ENCODE measurements at places on chromosomes 13 and 19. TPM values are rescaled to one million over a fixed set of nuclear protein-coding genes. Genes with fewer than 3 reads are reported as not detected.

- no peak for DNase-seq
Observed at GRCh38 chr19:42111384-42111783, 20.9 kb downstream of the POU2F2 start.

Gene ZNF613
- 5.1 TPM for total RNA-seq

Gene PLPP2
- 5.9 TPM for total RNA-seq

GRCh38 chr19:57103573-57104277 is 16.1 kb upstream of the USP29 start:
- DNase-seq, result peak; percentile 49

- DNase-seq, result no peak
Observed at GRCh38 chr13:46031581-46032263, 20.8 kb downstream of the ZC3H13 start.

DNA sequence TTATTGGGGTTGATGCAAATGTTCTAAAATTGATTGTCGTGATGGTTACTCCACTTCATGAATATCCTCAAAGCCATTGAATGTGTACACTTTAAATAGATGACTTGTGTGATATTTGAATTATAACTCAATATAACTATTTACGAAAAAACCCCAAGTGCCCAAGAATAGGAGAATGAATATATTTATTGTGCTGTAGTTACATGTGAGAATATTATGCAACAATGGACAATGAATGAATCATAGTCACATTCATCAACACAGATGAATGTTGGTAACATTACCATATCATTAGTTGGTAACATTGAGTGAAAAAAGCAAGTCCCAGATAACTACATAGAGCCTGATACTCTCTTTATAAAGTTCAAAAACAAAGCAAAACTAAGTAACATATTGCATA is 127.8 kb upstream of the UBL3 start:
- DNase-seq, result no peak

DNA sequence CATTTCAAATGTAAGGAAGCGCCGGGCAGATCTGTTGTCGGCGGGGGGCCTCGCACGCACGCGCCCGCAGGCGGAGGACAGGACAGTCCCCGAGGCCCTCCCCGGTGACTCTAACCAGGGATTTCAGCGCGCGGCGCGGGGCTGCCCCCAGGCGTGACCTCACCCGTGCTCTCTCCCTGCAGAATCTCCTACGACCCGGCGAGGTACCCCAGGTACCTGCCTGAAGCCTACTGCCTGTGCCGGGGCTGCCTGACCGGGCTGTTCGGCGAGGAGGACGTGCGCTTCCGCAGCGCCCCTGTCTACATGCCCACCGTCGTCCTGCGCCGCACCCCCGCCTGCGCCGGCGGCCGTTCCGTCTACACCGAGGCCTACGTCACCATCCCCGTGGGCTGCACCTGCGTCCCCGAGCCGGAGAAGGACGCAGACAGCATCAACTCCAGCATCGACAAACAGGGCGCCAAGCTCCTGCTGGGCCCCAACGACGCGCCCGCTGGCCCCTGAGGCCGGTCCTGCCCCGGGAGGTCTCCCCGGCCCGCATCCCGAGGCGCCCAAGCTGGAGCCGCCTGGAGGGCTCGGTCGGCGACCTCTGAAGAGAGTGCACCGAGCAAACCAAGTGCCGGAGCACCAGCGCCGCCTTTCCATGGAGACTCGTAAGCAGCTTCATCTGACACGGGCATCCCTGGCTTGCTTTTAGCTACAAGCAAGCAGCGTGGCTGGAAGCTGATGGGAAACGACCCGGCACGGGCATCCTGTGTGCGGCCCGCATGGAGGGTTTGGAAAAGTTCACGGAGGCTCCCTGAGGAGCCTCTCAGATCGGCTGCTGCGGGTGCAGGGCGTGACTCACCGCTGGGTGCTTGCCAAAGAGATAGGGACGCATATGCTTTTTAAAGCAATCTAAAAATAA is 18.2 kb downstream of the IL17D start:
- peak; percentile 63 for DNase-seq

GRCh38 chr19:54339646-54340358 is 840 bp upstream of the LILRA4 start:
- DNase-seq, result no peak

GRCh38 chr19:28614634-28615545 is 598.1 kb downstream of the UQCRFS1 start:
- no peak for DNase-seq

DNA sequence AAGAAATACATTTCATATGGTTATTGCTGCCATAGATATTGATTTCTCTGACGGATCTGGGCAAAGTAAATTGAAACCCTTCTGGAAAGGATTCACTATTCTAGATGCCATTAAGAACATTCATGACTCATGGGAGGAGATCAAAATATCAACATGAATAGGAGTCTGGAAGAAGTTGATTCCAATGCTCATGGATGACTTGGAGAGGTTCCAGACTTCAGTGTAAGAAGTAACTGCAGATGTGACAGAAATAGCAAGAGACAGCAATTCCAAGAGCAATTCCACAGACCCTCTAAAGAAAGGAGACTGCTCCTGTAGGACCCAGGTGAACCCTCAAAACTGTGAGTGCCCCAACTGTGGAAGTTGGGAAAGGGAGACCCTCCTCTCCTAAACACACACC is 30.9 kb upstream of the KCTD12 start:
- no peak for DNase-seq

Gene NDUFS7
- 74.1 TPM for total RNA-seq

Gene C19orf38
- total RNA-seq, result 4.1 TPM

DNA sequence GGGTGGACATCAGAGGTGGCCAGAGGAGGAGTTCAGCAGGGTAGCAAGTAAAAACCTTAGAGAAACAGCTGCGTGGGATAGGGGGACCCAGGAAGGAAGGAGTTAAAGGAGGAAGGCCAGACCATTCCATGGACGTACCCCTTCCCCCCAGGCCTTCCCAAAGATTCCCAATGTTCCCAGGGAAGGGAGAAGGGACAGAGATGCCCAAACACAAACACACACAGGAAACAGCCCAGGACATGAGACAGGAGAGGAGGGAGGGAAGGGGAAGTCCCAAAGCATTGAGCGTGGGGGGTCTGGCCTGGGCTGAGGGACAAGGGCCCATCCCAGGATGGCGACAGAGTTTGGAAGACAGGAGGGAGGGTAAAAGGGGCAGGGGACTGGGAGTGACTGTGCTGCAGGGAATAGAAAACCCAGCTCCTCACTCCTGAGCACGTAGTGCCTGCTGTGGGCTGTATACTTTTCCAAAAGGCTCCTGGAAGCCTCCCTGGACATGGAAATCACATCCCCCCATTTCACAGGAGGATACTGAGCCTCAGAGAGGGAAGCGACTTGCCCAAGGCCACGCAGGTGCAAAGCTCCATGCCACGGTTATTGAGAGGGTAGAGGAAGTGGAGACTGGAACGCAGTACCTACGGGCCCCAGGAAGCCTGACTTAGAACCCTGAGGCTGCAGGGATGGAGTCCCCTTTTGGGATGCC is 1.1 kb downstream of the SYDE1 start:
- no peak for DNase-seq

- DNase-seq, result no peak
Observed at GRCh38 chr13:44713788-44714469, 137.8 kb upstream of the TSC22D1 start.

DNA sequence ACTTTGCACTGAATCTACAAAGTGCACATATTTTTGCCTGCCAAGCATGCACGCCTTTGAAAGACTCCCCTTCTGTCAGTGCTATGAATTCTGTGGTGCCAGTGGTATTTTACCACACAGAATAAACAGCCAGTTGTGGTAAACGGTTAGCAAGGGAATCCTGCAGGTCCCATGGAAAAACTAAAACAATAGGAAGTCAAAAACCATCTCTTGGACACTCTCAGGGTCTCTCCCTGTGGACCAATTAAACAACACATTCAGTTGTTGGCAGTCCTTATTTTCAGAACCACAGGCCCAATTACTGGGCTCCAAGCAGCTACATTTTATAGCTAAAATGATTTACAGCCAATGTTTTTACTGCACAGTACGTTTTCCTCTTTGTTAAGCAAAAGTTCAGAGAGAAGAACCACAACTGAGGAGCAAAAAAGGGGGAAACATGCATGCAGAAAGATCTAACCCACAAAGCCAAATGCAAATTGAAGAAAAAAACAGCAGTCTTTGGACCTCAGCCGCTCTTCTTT is 116.9 kb downstream of the KCTD12 start:
- no peak for DNase-seq

Gene HIPK4
- not detected for total RNA-seq

DNA sequence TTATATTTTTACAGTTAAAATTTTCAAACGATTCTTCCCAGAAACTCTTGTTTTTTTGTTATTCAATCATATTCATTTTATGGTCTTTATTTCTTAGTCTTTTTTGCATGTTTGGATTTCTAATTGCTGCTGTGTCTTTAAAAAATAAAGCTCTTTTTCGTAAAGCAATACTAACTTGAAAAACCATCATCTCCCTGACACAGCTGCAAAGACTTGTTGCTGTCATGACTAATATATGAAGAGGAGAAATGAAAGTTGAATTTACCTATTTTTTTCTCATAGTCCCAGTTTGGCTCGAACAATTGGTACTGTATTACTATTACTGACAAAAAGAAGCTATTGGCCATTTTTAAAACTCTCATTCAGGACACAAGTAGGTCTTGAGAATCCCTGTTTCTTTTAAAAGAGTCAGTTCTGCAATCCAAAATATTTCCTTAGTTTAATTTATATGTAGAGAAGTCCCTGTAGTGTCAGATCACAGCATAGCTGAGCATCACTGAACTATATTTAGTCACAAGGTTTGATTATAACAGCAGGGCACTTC is 12.1 kb upstream of the SPART start:
- no peak for DNase-seq

Gene ZNF627
- 23.9 TPM for total RNA-seq

GRCh38 chr19:29397748-29398147 is 128.0 kb upstream of the VSTM2B start:
- no peak for DNase-seq

DNA sequence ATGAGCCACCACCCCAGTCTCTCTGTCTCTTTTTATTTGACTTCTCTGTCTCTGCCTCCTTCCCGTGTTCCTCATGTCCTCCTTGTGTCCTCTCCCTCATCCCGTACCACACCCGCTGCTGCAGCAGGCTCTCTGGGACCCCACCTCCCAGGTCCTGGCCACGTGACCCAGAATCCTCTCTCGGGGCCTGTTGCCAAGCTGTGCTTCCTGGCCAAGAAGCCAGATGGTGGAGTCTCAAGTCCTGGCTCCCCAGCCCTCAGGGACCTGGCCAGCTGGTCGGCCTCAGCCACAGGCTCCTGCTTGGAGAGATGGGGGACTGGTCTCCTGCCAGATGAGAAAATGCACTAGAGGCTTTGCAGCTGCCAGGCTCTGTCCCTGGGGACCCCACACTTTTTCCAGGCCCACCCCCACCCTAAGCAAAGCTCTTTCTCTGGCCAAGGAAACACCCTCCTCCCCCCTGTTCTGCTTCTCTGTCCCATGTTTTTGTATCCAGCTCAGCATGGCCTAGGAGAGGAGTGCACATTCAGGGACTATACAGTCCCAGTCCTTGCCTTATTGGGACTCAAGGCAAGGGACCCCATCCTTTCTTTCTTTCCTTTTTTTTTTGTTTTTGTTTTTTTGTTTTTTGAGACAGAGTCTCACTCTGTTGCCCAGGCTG is 34.3 kb upstream of the SHKBP1 start:
- DNase-seq, result peak; percentile 81

- DNase-seq, result no peak
Observed at GRCh38 chr19:41537789-41538188, 38.2 kb upstream of the CEACAM21 start.

DNA sequence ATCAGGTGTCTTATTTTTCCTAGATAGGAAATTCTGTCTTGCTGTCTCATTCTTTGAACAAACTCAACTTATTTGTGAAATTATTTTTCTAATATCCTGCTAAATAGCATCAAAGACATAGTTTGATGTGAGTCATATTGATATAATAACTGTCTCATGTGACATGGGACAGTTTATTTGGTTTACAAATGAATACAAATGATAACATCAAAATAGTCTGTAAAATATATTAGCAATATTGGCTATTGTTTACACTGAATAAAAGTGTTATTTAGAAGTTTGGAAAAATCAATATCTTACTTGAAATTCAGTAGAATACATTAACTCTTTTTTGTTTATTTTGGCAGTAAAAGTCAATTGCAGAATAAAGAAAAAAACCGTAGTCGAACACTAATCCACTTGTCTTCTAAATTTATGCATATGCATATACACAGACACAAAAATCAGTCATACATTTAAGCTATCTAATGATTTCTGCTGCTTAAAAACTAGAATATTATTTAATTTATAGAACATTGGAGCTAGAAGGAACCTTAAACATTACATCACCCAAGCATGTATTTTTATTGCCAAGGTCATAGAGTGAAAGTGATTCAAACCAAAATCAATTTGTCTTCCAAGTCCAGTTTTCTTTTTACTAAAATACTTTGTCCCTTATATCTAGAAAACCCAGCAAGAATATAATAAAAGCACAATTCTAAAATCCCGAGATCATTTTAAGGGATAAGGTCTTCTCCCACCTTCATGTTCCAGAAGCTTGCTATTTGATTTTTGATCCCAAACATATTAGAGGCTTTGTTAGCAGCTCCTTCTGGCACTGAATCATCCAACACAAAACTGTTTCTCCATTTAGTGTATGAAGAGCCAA is 776.5 kb upstream of the SLITRK1 start:
- no peak for DNase-seq

GRCh38 chr13:90510319-90510718 is 837.2 kb upstream of the MIR17HG start:
- DNase-seq, result no peak

Gene CELF5
- total RNA-seq, result 5.4 TPM

GRCh38 chr19:56111601-56112312 is 9.3 kb downstream of the ZNF787 start:
- no peak for DNase-seq

Gene FXYD7
- 1.3 TPM for total RNA-seq

DNA sequence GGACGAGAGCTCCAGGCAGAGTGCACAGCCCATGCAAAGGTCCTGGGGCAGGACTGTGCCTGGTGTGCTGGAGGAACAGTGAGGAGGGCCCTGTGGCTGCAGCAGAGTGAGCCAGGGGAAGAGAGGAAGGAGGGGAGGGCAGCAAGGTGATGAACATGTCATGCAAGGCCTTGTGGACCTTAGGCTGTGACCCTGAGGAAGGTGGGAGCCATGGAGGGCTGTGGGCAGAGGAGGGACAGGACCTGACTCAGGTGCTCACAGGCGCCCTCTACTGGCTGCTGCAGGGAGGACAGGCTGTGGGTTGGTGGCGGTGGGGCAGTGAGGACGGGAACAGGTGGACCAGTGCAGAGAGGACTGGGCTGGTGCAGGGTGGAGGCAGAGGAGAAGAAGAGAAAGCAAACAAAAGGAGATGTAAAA is 170.3 kb downstream of the PTPRS start:
- no peak for DNase-seq

Gene ZNF414
- total RNA-seq, result 30.3 TPM

- no peak for DNase-seq
Observed at GRCh38 chr19:55479045-55479444, 2.6 kb downstream of the ZNF628 start.

Gene CACNG8
- total RNA-seq, result not detected

GRCh38 chr19:35316560-35316959 is 12.4 kb upstream of the CD22 start:
- DNase-seq, result no peak

DNA sequence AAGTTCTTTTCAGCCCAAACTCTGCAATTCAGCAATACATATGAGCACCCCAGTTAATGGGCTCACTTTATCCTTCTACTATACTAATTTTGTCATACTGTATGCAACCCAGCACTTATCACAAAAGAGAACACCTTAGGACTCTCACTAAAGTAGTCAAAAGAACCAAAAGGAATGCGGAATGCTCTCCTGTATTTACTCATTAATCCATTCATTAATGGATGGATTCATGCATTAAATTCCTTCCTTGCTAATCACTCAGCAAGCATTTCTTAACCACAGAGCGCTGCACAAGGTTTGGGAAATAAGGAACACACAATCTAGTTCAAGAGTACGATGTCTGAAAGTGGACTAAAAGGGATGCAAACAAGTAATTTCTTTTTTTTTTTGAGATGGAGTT is 12.8 kb upstream of the DOCK9 start:
- DNase-seq, result no peak

Data from ovary (tissue), 10 donors.